ENCODE measurements at places on chromosomes 2 and 18.

DNA sequence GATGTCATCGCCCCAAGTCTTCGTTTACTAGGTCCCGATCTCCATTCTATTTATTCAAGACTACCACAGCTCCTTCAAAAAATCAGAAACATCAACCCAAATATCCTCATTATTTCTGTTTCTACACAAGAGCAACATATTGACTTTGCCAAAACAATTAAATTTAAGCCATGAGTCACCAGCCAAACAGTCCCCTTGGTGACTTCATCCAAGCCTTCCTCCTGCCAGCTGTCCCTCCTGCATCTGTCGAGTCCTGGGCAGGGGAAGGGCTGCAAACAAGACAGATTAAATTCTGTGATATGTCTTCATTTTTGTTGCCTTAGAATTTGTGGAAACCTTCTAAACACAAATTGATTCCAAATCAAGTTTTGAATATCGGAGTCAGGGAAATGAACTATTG is 110.3 kb downstream of the SP3 start:
- DNase-seq = no peak

DNA sequence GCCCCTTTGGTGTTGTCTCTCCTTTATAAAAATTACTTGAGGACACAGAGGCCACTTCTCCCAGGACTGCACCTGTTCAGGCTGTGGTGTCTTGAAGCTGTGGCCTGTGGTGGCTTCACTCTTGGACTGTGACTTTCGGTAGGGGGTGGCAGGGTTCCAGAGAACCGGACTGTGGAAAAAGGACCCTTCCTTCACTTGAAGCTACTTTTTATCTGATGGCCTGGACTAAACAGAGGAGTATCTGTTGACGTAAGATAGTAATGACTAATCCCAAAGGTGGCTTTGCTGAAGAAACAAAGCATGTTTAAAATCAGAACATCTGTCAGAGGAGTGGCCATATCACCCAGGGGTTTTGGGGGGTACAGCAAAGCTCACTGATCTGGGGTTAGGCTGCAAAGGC is 60.8 kb downstream of the CENPO start:
- DNase-seq = no peak

DNA sequence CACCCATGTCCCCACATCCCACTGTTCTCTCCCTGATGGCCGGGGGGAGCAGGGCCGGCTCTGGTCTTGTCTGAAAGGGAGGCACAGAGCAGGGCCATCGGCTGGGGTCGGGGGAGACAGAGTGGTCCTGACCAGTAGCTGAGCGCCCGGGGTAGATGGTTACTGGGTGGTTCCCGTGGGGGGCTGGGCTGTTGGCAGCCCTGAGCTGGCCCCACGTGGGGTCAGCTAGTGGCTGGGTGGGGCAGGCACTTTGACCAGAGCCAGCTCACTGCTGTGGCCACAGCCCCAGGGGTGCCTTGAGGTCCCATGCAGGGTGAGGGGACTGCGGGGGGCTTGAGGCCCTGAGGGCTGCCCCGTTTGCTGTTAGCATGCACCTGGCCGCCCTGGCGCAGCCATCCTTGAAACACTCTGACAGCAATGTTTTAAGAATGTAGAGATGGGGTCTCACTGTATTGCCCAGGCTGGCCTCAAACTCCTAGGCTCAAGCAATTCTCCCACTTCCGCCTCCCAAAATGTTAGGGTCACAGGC is 12.3 kb upstream of the NEU4 start:
- no peak for DNase-seq

DNA sequence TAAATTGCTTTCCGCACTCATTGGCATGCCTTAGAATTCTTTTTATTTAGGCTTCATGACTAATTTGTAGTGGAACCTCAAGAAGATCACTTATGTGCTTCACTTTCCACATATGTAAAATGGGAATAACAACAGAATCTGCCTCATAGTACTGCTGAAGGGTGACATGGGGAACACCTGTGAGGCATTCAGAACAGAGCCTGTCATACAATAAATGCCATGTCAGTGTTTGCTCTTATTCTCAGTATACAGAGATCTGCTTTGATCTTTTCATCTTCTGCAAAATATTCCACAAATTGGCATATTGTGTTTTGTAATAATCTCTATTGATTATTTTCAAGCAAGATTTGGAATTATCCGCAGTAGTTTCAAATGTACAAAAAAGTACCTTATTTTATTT is 17.4 kb upstream of the CPS1 start:
- DNase-seq = no peak

DNA sequence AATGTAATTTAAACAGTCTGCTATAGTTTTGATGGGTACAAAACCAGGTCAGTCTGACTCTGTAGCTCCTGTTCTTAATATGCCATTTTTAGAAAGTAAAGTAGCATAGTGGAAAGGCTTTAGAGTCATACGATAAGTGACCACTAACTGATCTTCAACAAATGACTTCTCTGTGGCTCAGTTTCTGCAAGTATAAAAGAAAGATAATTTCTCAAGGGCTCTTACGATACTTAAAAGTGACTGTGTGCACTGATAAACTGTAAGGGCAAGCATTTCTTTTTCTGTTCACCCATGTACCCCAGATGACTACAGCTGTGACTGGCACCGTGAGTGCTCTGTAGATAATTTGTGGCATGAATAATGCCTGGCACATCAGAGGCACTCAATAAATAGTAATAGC is 178.7 kb downstream of the LCLAT1 start:
- DNase-seq = no peak

GRCh38 chr2:127106457-127106990 is 430 bp downstream of the BIN1 start:
- DNase-seq = no peak

DNA sequence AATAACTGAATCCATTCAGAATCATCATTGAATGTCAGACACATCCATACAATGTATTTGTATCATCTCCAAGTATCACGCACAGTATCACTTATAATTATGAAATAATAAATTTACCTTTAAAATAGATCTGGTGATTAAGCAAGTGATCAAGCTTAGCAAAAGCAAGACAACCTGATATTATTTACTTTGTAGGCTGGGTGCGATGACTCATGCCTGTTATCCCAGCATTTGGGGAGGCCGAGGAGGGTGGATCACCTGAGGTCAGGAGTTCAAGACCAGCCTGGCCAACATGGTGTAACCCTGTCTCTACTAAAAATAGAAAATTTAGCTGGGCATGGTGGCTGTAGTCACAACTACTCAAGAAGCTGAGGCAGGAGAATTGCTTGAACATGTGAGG is 421.0 kb upstream of the NETO1 start:
- DNase-seq = no peak

GRCh38 chr2:98009887-98010760 is 14.4 kb upstream of the TMEM131 start:
- no peak for DNase-seq

DNA sequence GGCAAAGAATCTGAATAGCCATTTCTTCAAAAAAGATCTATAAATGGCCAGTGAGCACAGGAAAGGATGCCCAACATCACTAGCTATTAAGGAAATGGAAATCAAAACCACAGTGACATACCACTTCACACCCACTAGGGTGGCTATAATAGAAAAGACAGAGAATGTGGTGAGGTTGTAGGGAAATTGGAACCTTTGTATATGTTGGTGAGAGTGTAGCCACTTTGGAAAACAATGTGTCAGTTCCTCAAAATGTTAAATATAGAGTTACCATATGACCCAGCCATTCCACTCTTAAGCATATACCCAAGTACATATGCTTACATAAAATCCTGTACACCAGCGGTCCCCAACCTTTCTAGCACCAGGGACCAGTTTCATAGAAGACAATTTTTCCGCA is 152.8 kb downstream of the SMAD2 start:
- no peak for DNase-seq

GRCh38 chr2:64260817-64261216 is 116.6 kb upstream of the PELI1 start:
- DNase-seq = peak; percentile 40

GRCh38 chr2:62229082-62229605 is 33.2 kb downstream of the B3GNT2 start:
- no peak for DNase-seq

DNA sequence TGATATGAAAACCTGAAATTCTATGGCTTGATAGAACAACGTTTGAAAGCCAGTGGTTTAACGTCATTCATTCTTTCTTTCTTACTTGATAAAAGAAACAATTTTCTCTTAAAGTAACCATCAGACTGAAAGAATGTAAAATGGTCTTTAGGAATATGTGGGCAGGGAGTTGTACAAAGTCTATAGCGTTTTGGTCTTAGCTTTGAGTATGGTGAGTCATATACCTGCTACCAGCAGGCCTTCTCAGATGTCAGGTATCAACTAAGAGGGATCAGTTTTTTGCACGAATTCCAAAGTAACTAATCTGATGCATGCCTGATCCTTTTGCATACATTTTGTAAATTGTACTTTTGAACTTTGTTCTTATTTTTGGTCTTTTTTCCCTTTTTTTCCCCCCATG is 101.5 kb upstream of the DSEL start:
- no peak for DNase-seq

GRCh38 chr18:48733643-48734253 is 194.9 kb downstream of the CTIF start:
- no peak for DNase-seq

DNA sequence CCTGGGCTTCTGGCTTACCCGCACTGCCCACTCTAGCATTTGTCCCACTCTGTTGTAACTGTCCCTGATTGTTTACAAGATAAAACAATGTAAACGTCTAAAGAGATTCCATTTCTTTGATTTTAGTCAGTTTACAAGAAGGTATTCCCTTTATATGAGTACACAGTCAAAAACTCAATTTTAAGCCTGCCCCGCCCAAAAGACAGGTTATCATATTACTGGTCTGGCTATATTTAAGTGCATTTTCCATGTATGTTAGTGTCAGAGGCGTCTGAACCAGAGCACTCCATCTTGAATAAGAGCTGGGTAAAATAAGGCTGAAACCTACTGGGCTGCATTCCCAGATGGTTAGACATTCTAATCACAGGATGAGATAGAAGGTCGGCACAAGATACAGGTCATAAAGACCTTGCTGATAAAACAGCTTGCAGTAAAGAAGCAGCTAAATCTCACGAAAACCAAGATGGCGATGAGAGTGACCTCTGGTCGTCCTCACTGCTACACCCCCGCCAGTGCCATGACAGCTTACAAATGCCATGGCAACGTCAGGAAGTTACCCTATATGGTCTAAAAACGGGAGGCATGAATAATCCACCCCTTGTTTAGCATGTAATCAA is 15.0 kb downstream of the GPR45 start:
- no peak for DNase-seq

DNA sequence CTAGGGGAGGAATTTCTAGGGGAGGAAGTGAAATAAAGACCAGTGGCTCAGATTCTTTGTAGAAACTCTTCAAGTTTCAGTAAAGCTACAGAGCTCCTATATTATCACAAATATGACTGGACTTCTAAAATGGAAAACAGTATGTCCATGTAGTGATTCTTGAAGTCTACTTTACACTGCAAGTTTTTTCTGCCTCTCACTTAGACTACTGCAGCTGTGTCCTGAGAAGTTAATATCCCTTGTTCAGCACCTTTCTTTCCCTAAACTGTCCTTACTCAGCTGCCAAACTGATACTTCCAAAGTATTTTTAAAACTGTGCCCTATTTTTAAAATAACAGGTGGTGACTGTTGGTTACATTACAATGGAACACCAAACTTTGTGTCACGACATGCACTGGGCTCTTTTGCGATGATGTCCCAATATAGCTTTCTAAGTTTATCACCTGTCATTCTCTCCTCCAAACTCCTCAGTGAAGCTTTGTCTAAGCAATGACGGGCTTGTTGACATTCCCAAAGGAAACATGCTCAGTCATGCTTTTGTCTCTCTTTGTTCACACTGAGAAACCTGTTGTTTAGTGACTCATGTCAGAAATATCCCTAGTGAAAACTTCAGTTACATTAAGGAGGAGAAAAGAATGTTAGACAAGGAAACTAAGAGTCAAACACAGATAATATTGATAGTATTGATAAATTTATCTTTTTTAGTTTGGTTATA is 341.1 kb downstream of the ARL6IP6 start:
- no peak for DNase-seq

DNA sequence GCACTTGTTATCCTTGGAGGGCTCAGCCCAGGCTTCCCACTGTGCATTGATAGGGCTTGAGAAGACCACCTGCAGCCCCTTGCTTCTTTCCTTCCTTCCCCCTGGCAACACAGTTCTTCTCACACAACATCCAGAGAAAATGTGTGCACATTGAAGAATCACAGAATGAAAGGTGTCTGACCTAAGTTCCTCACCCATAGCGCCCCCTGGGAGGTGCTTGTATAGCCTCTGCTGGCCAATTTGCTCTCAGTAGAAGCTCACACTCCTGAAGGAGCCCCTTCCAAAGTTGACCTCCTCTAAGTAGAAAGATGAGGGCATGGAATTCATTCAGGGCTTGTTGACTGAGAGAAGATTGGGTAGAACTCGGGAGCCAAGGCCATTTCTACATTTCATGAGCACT is 758.4 kb upstream of the KLHL29 start:
- no peak for DNase-seq

GRCh38 chr2:10947005-10947440 is 35.3 kb downstream of the KCNF1 start:
- DNase-seq = no peak

- no peak for DNase-seq
Observed at GRCh38 chr18:73340135-73340977, 472.6 kb upstream of the NETO1 start.

- no peak for DNase-seq
Observed at GRCh38 chr2:4947911-4948310, 744.3 kb upstream of the SOX11 start.

DNA sequence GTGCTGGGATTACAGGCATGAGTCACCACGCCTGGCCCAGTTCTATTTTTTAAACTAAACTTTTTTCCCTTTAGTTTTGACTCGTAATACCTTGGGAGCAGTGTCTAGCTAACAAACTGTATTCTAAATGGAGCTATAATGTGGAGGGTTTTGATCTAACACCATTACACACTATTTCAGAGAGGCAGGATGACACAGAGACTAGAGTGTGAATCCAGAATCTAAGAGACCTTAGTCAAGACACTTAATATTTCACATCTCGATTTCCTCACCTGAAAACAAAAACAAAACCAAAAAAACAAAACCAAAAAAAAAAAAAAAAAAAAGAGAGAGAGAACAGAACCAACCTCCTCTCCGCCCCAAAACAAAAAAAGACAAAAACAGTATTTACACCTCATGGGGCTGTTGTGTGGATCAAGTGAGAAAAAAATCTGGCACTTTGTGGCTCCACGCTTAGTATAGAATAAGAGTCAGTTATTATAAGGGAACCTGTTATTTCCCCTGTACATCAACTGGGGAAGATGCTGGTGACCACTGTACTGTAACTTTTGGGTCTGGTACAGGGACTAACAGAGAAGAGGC is 31.3 kb downstream of the DARS1 start:
- DNase-seq = peak; percentile 67

- DNase-seq = no peak
Observed at GRCh38 chr2:159606287-159606686, 10.1 kb downstream of the BAZ2B start.

DNA sequence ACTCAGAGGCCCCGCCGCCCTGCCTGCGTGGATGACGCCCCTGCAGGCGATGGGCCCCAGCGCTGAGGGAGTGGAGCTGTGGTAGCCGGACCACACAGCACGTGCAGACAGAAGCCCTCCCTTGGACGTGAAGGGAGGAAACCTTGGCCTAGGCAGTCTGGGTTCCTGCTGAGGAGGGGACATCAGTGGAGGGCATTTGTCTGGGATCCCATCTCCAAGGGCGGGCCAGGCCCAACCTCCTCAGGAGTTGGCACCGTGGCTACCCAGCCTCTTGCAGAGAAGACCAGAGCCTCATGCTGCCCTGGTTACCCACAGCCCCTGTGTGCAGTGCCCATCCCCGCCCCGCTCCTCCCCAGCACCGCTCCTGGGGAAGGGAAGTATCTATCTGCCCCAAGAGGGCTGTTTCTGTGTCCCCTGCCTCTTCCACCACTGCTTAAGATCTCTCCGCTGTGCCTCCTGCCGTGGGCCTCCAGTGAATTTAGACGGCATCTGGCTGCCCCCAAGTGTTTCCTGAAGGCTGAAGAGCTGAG is 241.8 kb downstream of the KLHL29 start:
- DNase-seq = no peak

All from CD4-positive, alpha-beta T cell treated with Interleukin-4 for 4 hours (primary cell).